ENCODE measurements at places on chromosomes 4 and X.
A peak's percentile ranks its signal among the peaks of the same experiment; 100 is the strongest.

DNA sequence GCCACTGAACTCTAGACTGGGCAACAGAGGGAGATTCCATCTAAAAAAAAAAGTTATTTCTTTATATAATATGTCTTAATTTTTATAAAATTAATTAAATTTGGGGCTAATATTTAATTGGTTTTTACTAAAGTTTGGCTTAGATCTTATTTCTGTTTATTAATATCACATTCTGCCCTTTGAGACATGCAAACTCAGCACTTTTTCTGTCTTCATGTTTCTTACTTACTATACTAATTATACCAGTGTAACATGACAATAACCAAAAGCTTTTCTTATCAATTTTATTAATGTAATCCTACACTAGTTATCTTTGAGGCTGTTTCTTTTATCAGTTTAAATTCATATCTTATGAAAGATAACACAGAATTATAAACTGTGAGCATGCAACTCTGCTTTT lies 475.9 kb upstream of the GRID2 start:
- DNase-seq: no peak

GRCh38 chr4:88381123-88381522 lies 2.5 kb downstream of the HERC6 start:
- no peak for DNase-seq

DNA sequence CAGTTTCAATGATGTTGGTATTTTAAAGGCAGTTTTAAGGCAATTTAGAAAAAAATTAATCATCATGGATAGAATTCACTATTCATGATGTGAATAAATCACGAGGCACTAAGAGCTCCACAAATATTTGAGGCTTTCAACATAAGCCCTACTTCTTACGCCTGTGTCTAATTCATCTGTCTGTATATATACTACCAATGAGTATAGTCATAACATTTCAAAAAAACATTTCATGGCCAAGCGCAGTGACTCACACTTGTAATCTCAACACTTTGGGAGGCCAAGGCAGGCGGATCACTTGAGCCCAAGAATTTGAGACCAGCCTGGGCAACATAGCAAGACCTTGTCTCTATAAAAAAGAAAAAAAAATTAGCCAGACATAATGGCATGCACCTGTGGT lies 56.5 kb downstream of the FBXL5 start:
- DNase-seq: peak; percentile 49

GRCh38 chr4:124631760-124632159 lies 80.8 kb downstream of the ANKRD50 start:
- DNase-seq: peak; percentile 98

DNA sequence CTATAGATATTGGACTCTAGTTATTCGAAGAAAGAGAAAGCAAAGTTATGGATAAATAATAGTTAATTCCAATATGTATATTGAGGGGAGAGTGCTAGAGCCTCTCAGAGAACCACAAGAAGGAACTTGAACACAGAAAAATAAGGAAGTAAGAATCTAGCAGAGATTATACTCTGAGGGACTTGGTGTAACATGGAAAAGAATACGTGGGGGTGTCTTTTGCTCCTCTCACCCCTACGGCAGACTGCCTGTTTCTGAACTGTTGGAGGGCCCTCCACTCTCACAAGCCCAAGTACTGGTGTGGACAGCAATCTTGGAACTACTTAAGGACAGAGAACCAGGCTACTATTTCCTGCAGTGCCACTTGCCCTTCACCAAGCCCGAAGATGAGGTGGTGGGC lies 1174.4 kb upstream of the PCDH10 start:
- no peak for DNase-seq

- DNase-seq: peak; percentile 62
Observed at GRCh38 chr4:102535398-102536082, 34.4 kb downstream of the NFKB1 start.

- DNase-seq: no peak
Observed at GRCh38 chr4:63922146-63922545, 487.1 kb downstream of the TECRL start.

- no peak for DNase-seq
Observed at GRCh38 chrX:150984169-150984824, 1.2 kb downstream of the HMGB3 start.

DNA sequence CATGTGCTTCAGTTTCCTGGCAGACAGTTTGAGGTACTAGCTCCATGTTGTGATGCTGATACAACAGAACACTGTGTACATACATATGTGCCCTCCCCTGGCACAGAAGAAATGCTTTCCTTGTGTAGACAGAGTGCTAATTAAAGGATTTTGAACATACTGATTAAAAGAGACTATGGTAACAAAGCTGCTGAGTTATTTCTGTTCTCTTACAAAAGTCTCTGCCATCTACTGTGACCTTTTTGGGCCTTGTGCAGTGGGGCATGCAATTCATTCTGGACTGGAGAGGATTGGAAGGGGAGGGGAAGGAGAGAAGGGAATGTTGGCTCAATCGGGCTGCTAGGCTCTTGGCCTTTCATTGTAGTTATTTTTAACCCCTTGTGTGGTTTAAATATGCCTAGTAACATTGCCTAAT lies 6.0 kb downstream of the PDLIM5 start:
- no peak for DNase-seq

- DNase-seq: peak; percentile 21
Observed at GRCh38 chr4:95256108-95256835, 292.5 kb downstream of the UNC5C start.

DNA sequence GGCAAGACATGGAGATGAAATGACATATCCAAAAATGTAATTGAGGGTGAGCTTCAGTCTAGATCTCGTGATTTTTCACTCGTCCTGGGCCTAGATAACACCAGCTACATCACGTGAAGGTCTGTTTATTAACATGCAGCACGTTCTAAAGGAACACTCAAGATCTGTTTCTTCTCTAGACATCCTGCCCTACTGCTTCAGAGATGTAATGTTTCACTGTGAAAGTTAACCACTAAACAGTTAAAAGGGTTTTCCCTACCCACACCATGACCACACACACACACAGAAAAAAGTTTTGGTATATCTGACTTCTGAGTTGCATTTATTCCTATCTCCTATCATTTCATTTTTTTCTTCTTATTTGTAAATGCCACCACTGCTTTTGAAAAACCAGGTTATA lies 52.3 kb upstream of the SMIM31 start:
- DNase-seq: no peak

- no peak for DNase-seq
Observed at GRCh38 chr4:45668128-45668527, 455.7 kb downstream of the GABRG1 start.

- DNase-seq: peak; percentile 14
Observed at GRCh38 chrX:122475306-122475705, 708.8 kb upstream of the GRIA3 start.

- DNase-seq: no peak
Observed at GRCh38 chr4:149752729-149753128, 62.9 kb downstream of the IQCM start.

GRCh38 chr4:174928174-174928573 lies 10.0 kb downstream of the ADAM29 start:
- DNase-seq: no peak

GRCh38 chrX:42930951-42931350 lies 153.0 kb upstream of the PPP1R2C start:
- DNase-seq: no peak

DNA sequence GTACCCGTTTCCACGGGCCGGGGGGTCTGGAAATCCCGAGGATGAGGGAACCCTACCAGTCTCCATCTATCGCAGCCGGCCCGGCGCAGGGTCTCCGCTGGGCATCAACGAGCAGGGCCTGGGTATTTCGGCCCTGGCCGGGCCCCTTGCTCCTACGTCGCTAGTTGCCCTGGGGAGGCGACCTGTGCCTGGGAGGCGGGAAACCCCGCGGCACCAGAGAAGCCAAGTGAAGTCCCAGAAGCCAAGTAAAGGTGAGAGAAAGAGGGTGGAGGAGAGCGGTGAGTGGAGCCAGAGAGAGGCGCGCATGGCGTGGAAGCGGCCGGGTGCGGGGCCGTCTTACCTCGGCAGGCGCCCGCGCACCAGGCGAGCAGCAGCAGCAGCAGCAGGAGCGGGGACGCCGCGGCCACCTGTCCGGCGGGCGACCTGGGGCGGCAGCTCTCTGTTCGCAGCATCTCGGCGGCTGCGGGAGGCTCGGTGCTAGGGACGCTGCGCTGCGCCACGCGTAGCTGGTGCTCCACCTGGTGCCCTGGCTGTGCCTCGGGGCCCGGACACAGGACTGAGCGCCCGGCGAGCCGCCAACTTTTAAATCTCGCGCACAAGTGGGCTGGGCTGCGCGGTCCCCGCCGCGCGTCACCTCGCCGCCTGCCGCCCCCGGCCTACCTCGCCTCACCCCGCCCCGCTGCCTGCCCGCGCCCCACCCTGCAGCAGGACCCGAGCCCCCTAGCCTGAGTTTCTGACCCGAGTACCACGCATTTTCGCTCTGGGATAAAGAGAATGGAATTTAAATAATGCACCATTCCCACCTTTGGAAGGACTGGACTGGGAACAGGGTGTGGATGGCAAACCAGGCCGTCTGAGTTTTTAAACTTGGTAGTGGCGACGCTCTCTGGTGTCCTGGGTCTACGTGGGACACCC lies at the start of gene NMU:
Gene NMU, minus strand, starts transcription at position 558 of the 915 bp plus-strand sequence. Its CDS starts 106 bp downstream, at position 452.
- peak; percentile 3 for DNase-seq

GRCh38 chr4:126172126-126172525 lies 857.4 kb downstream of the FAT4 start:
- no peak for DNase-seq

- DNase-seq: no peak
Observed at GRCh38 chrX:19836337-19836736, 51.1 kb downstream of the SH3KBP1 start.

GRCh38 chrX:15744181-15744867 lies 6.3 kb downstream of the CA5B start:
- DNase-seq: no peak

GRCh38 chr4:146255463-146255862 lies 41.1 kb downstream of the REELD1 start:
- peak; percentile 83 for DNase-seq

DNA sequence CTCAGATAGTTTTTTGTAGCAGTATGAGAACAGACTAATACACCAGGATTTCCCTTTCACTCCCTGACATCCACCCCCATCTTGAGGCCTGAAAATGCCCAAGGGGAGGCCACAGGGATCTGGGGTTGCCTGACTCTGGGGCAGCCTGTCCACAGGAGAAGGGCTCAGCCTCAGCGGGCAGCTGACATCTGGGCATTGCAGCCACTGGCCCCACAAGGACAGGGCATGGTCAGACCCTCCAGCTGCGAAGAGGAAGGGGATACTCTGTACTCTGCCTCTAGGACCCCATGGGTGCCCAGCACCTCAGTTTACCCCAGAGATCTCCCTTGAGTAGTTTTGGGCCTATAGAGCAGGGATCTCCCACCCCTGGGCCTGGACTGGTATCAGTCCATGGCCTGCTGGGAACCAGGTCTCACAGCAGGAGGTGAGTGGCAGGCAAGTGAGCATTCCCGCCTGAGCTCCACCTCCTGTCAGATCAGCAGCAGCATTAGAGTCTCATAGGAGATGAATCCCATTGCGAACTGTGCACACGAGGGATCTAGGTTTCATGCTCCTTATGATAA lies 138.9 kb downstream of the HMX1 start:
- DNase-seq: no peak

GRCh38 chr4:76175336-76175735 lies 27.1 kb upstream of the NUP54 start:
- no peak for DNase-seq
